ENCODE measurements at places on chromosomes 7 and 10.

DNA sequence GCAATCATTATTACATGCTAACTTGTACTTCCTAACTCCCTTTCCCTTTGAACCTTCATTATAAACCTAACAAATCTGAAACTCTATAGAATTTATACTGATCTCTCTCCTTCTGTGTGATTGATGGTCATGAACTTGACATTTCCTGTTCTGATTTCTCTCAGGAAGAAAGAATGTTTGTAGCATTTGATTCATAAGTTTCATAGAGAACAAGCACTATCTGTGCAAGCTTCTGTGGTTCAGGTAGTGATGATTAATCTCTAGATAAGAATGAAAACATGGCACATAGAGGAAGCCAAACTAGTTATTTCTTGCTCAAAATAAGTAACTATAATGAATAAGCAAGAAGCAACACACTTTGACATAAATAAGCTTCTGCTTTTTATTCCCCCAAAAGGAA lies 34.2 kb downstream of the TFPI2 start:
- no peak for DNase-seq

GRCh38 chr10:61541960-61542359 lies 88.8 kb upstream of the TMEM26 start:
- DNase-seq, result no peak

DNA sequence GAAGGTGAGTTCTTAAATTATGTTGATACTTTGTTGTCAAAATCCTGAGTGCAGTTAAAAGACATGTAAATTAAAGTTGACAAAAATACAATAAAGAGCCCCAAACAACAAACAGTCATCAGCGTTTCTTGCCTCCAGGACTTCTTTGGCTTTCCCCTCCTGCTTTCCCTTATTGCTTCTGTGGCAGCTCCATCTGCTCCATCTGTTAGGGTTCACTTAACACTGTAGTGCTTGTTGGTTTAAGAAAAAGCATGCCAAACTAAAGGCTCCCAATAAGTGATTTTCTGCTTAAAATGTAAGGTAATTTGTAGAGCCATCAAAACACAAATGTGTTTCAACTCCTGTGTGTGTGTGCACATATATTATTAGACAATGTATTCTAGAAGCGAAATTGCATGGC lies 254.3 kb upstream of the GNAI1 start:
- no peak for DNase-seq

- no peak for DNase-seq
These were observed 1.9 kb upstream of the NRF1 start for GRCh38 chr7:129609666-129610065.

DNA sequence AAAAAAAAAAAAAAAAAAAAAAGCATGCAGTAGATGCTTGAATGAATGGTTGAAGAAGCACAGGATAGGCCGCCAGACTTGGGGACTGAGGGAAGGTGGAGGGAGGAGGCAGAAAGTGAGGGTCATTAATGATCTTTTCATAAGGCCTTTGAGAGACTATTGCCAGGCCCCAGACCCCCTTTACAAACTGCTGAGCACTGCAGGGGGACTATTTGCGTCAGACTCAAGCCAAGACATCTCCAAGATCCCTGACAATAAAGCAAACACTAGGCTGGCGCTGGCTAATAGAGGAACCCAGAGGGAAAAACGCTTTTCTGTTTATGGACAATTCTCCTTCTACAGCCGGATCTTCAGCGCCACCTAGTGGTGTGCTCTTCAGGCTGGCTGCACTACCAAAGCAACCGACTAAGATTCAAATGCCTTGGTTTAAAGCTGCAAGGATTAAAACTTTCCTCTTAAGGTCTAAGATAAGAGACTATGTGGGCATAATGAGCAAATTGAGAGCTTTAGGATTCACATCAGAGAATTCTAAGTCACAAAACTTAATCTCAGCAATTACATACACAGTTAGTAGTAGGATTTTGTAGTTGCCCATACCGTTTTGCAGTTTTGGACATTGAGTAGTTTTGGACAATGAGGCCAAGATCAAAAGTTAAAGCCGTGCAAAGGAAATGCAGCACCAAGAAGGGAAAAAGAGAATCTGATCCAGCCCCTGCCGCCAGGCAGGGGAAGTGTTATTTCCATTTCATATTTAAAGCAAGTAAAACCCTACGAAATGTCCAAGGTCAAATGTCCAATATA lies 17.9 kb upstream of the AGK start:
- DNase-seq, result peak; percentile 41

DNA sequence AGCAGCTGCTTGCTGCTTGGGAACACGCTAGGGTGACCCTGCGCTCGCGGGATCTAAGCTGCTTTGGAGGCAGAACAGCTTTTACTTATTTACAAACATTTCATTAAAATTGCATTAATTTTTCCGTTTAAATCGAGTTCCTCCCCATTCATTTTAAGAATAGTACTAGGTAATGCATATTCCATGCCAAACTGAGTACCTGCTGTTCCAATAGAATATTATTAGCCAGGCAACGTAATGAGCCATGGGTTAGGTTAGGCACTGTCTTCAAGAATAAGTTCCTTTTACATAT lies 860 bp downstream of the EXOC6 start:
- no peak for DNase-seq

Measured in GDM1 (cell line).